ENCODE measurements at places on chromosomes 7 and 10.

DNA sequence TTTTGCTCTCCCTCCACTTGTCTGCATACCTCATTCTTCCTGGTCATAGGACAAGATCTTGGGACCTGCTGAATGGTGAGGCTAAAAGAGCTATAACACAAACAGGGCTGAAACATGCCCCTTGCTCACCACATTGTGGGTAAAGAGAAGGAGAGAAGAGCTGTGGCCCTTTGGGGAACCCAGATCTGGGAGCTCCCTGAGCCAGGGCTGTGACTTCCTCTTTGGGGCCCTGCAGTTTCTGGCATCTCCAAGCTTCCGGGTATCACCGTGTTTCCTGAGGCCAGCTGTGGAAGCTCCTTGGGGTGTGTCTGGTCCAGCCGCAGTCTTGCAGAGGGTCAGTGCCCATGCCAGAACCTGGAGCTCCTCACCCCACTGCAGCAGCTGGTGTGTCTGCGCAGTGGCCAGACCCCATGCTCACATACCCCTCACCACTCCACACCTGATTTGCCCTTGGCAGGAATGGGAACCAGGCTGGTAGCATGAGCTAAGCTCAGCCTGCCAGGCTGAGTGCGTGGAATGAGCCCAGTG is 34.0 kb downstream of the DKK1 start:
- DNase-seq, result no peak

DNA sequence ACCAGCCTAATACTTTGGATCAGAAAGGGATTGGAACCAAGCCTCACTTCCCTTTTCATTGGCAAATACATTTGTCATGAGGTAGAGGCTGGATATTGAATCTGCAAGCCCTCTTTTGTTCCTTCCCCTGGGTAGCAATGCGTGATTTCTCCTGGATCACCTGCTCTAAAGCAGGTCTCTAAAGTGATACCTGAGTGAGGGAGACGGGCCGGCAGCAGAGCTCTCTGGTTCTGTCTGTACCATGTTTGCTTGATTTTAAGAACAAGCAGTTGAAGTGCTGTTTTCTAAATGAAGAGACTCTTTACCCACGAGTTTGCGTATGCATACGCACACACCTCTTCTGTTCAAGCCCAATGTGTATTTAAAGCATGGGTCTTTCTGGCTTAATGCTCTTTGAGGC is 41.1 kb downstream of the GARS1 start:
- DNase-seq, result no peak

- no peak for DNase-seq
Measured at GRCh38 chr7:29548823-29549222, 14.8 kb upstream of the PRR15 start.

- DNase-seq, result no peak
Measured at GRCh38 chr10:5748394-5748803, 63.8 kb downstream of the TASOR2 start.

DNA sequence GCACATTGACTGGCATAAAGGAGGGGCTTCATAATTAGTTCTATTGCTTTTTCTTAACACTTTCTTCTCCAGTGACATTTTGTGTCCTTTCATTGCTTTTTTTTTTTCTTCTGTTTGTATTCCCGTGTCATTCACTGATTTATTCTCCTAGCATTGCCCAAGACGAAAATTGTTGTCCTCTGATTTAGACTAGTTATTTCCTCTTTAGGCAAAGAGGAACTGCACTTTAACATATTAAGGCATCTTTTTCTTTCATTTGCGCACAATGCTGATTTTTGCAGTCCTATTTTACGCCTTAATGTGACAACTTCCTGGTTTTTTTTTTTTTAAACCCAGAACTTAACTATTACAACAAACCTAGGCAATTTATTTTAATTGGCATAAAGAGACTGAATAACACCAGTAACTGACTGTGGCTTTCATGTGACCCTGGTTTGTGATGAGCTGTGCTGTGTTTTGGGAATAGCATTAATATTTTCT is 39.7 kb downstream of the ARID5B start:
- no peak for DNase-seq

DNA sequence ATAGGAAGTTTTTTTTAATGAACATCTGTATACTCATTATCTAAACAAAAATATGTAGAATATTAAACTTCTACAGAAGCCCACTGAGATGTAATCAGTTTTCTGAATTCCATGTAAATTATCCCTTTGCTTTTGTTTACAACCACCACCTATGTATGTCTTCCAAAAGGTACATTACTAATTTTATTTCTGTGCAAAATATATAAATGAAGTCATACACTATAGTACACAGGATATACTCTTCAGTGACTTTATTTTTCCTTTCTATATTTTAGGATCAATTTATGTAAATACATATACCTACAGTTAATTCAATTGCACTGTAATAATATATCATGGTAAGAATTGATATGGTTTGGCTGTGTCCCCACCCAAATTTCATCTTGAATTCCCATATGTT is 1236.9 kb downstream of the DNAJB9 start:
- no peak for DNase-seq

- DNase-seq, result no peak
Measured at GRCh38 chr10:96511044-96511945, 2.4 kb downstream of the TLL2 start.

Measured in stimulated activated CD8-positive, alpha-beta memory T cell treated with anti-CD3 and anti-CD28 coated beads, Interleukin-2, amount 100 ng/mL, for 1 hour (primary cell).